ENCODE measurements at places on chromosomes 13 and 19. TPM values are rescaled to one million over a fixed set of nuclear protein-coding genes. Genes with fewer than 3 reads are reported as not detected.

- no peak for DNase-seq
These were observed 680 bp downstream of the LIG4 start for GRCh38 chr13:108214441-108215271.

DNA sequence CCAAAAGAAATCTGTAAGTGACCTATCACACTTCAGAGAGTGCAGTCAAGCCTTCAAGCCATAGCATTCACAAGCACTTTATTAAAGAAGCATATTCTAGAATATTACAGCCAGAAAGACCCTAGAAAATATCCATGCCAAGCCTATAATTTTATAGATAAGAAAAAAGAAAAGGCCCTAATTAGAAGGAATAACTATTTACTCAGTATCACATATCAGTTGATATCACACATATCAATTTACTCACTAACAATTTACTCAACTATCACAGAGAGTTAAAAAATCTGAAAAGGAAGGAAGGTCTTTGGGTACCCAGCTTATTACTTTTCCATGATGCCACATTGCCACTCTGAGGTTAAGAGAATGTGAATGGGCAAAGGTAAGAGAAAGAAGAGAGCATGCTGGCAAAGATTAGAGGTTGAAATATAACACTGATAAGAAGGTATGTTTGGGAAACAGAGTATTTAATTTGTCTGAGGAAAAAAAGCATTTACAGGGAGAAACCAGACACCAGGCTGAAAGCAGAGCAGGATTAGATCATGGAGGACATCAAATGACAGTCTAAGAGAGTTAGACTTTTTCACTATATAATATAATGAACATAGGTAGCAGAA lies 186.2 kb downstream of the VWA8 start:
- DNase-seq = no peak

ATP8B3 gene
- 2.3 TPM for total RNA-seq

DNA sequence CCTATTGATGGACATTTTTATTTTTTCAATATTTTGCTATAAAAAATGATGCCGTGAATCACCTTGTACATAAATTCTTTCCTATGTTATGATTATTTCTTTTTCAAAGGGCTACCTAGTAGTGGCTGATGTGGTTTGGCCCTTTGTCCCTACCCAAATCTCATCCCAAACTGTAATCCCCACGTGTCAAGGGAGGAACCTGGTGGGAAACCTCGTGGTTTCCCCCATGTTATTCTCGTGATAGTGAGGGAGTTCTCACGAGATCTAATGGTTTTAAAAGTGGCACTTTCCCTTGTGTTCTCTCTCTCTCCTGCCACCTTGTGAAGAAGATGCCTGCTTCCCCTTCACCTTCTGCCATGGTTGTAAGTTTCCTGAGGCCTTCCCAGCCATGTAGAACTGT lies 94.9 kb downstream of the TM9SF2 start:
- DNase-seq = no peak

- no peak for DNase-seq
These were observed 53.5 kb upstream of the FLT1 start for GRCh38 chr13:28548468-28548867.

GRCh38 chr19:1307320-1307719 lies 21.6 kb downstream of the EFNA2 start:
- DNase-seq = no peak

DNA sequence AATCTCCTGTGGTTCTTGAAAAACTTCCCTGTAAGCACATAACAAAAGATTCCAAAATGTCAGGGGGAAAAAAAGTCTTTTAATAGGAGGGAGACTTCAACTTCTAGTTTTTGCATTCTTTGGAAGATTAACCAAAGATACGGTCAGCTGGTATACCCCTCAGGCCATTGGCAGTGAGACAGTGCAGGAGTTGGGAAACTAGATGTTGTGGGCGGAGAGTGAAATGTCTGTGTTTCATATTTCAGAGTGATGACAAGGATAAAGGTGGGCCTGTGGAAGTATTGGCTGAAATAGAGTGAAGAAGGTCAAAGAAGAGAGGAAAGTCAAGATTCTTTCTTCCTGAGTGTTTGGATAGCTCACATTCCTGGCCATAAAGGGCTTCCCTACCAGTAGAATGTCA lies 40.8 kb downstream of the CYP2B6 start:
- no peak for DNase-seq

- DNase-seq = peak; percentile 34
These were observed 34.5 kb upstream of the ATP1A3 start for GRCh38 chr19:42028304-42029216.

DNA sequence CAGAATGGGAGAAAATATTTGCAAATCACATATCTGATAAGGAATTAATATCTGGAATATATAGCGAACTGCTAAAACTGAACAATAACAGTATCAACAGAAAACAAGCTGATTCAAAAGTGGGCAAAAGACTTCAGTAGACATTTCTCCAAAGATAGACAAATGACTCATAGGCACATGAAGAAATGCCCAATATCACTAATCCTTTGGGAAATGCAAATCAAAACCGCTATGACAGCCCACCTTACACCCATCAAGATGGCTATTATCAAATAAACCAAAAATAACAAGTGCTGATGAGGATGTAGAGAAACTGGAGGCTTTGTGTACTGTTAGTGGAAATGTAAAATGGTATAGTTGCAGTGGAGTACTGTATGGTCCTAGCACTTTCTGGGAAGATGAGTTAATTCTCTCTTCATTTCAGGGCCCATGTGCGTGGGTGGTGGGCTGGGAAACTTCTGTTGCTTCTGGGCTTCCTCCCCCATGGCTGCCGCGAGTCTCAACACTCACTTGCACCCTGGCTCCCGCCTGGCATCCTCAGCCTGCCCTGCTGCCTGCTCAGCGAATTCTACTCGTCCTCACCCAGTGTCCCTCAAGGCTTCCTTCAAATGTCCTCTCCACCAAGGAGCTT lies 12.4 kb upstream of the GJA3 start:
- no peak for DNase-seq

DNA sequence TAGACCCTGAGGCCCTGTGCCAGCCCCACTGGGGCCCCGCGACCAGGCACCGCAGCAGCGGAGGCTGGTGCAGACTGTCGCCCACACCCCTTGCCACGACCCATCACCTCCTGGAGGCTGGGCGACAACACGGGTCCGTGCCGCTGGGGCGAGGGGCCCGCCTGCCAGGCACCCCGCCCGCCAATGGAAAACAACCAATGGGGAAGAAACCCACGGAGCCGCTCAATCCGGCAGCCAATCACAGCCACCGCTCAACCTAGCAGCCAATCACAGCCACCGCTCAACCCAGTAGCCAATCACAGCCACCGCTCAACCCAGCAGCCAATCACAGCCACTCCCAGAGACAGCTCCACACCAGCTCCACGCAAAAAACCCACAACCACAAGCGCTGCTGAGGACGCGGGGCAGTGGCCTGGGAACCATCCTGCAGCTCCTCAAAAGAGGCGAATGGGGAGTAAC lies 29.7 kb downstream of the GPX4 start:
- DNase-seq = peak; percentile 76

DNA sequence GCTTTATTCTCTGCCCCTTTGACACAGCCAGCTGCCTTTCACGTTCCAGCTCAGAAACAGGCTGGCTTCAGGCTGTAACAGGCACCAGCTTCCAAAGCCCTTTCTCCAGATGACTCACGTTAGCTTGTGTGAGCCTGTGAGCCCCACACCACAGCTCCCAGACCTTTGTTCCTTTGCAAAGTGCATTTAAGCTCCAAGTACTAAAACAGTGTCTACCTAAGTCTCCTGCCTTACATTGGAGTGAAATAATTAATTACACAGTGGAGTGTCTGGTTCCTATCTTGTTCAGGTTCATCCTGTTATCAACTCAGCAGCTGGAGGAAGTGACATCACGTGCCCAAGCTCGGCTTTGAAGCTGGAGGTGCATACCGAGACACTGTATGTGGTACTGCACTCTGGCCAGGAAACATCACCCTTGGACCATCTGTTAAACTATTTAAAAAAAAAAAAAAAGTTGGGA lies 475.8 kb downstream of the FOXO1 start:
- DNase-seq = peak; percentile 42

- peak; percentile 40 for DNase-seq
These were observed 500 bp downstream of the ZFP30 start for GRCh38 chr19:37654629-37655300.

C1QTNF9B gene
- not detected for total RNA-seq

PGLYRP2 gene
- not detected for total RNA-seq

ZNF570 gene
- 4.2 TPM for total RNA-seq

GRCh38 chr19:572743-573518 lies 535 bp downstream of the BSG start:
- no peak for DNase-seq

- DNase-seq = no peak
These were observed 2.8 kb upstream of the POP4 start for GRCh38 chr19:29603308-29603707.

TSHZ3 gene
- total RNA-seq = 0.06 TPM

CFD gene
- total RNA-seq = 1.8 TPM

- no peak for DNase-seq
These were observed 41.9 kb upstream of the POSTN start for GRCh38 chr13:37640499-37640898.

- DNase-seq = peak; percentile 98
These were observed at the start of gene CHMP2A for GRCh38 chr19:58554494-58555368. CHMP2A (minus strand) TSS chr19:58555105; CDS start chr19:58554212, 893 bp downstream.

LRRC63 gene
- total RNA-seq = 0.56 TPM

DNA sequence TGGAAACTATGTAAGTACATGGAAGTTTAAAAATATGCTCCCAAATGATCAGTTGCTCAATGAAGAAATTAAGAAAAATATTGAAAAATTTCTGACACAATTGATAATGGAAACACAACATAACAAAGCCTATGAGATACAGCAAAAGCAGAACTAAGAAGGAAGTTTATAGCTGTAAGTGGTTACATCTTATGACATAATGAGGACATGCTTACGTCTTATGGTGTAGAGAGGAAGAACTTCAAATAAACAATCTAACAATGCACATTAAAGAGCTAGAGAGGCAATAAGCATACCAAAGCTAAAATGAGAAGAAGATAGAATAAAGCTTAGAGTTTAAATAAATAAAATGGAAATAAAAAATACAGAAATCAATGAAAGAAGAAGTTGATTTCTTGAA lies 50.0 kb upstream of the CEACAM21 start:
- no peak for DNase-seq

- DNase-seq = no peak
These were observed 413.2 kb downstream of the EFNB2 start for GRCh38 chr13:106122234-106122633.

SELENOV gene
- not detected for total RNA-seq

GDF15 gene
- not detected for total RNA-seq

KLK12 gene
- not detected for total RNA-seq

DNA sequence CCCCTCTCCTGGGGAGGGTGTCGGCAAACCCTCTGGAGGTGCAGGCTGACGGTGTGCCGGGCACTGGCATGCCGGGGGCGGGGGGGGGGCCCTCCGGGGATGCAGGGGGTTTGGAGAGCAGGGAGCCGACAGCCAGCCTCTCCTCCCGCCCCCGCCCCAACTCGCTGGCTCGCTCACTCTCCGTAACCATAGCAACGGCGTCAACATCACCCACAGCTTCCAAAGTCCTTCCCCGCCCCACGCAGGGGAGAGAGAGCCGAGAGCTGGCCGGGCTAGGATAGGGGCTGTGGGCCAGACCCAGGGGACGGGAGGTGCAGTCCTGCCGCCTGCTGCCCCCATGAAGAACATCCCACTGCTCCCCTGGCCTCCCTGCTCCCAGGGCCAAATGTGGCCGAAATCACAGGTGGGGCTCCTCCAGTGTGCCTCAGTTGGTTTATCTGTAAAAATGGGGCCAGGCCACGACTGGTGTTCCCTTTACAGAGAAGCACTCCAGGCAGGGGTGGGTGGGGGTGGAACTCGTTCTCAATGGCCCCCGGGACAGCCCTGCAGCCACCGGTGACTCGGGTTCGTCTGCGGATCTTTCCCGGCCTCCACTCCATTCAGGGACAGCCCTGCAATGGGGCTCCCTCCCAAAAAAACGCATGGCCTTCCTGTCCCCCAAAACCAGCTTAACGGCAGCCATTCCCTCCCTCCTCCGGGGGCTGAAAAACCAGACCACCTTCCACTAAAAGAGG lies 3.2 kb downstream of the KLF16 start:
- DNase-seq = peak; percentile 65

GPC5 gene
- 0.23 TPM for total RNA-seq

RAB20 gene
- total RNA-seq = 10.7 TPM

GRCh38 chr13:41326661-41327060 lies 15.6 kb downstream of the NAA16 start:
- DNase-seq = no peak

PTH2 gene
- total RNA-seq = not detected

UBE2L5 gene
- total RNA-seq = not detected

DNA sequence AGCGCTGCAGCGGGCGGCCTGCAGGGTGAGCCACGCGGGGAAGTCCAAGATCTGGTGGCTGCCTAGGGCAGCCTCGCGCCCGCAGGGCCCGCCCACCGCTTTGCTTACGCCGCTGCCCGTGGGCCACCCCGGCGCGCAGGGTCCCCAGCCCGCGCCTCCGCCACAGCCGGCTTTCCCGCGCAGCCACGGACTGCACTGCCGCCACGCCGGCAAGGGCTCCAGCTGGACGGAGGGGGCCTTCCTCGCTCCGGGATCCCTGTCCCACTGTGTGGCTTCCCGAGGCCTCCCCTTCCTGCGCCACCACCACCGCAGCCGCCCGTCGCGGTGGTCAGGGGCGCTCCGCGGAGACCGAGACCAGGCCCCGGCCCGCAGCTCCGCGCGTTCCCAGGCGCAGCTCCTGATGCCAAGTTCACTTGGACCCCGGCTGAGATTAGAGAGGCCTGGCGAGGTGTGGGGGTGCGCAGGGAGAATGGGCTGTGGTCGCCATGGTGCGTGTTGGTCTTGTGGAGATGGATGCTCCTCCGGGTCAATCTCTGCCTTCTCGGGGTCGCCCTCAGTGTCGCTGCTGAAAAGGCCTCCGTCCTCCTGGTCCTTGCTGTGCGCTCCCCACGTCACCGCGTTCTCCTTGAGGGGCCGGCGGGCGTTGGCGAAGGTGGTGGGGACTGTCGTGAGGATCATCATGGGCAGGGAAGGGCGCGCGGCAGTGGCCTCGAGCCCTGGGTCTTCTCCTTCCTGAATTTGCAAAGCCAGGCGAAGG lies 17.9 kb upstream of the RNF17 start:
- DNase-seq = no peak

FXYD7 gene
- total RNA-seq = 0.54 TPM

- DNase-seq = no peak
These were observed 191.9 kb downstream of the COG6 start for GRCh38 chr13:39847336-39847735.

DNA sequence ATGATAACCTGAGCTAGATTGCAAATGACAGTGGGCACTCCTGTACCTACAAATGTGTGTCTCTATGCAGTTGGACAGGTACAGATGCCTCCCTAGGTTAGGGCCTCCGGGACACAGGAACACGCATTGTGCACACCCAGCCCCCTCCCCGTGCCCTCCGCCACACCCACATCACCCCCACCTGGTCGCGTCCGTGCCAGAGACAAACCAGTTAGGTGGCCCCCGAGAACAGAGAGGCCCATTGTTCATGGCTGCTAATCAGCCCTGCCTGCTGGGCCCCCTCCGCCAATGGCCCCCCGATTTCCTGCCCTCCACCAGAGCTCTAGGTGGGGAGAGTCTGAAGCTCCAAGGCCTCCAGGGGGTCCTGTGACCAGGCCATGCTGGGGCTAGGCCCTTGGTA lies 13.7 kb downstream of the NRTN start:
- DNase-seq = no peak

GRCh38 chr19:11148001-11148400 lies 7.6 kb downstream of the SPC24 start:
- DNase-seq = no peak

GRCh38 chr13:94588541-94588940 lies 7.4 kb downstream of the TGDS start:
- DNase-seq = no peak

GRCh38 chr13:95479731-95480130 lies 72.8 kb upstream of the CLDN10 start:
- DNase-seq = no peak
